ENCODE measurements at places on chromosomes 2 and 18. TPM values are rescaled to one million over a fixed set of nuclear protein-coding genes. Genes with fewer than 3 reads are reported as not detected.

DNA sequence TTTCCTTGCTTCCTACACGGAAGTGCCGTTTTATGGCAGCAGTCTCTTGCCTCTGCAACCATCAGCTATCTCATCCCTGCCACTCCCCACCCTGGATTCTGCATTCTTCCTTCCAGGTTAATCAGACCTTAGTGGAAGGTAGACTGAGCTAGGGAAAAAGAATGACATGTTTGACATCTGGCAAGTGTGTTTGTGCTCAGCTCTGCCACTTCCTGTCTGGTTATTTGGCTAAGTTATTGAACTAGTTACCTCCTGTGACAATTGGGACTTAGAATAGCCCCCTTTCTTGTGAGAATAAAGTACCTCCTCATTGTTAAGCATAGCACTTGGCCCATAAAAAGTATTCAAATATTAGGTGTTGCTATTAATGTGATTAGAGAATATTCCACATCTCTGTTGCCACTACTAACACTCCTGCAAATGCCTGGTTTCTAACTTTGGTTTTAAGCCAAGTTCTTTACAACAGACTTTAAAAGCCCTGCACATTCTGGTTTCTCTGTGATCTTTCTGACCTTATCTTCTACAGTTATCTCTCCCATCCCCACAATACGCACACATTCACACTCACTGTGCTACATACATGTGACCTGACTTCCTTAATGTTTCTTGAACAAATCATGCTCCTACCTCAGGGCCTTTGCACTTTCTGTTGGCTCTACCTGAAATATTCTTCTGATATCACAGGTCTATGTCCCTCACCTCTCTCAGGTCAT, 10.8 kb upstream of the MAPRE2 start:
- no peak for DNase-seq

IRS1 gene
- total RNA-seq = 17.0 TPM

DNA sequence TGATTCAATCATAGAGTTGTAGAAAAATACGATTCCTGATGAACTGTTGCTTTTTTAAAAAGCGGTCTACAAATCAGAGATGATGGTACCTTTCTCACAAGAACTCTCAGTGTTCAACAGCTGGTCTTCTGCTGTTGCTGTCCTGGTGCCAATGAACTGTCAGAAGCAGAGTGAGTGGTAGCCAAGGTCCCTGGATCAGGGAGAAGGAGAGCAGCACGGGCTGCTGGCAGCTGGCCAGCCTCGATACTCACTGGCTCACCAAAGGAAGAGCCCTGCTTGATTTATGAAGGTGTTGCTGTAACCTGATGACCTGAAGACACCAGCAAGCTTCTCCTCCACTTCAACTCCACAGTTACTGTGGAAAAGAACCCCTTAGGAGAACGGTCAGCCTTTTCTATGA, 300.8 kb upstream of the SOX11 start:
- no peak for DNase-seq

DNA sequence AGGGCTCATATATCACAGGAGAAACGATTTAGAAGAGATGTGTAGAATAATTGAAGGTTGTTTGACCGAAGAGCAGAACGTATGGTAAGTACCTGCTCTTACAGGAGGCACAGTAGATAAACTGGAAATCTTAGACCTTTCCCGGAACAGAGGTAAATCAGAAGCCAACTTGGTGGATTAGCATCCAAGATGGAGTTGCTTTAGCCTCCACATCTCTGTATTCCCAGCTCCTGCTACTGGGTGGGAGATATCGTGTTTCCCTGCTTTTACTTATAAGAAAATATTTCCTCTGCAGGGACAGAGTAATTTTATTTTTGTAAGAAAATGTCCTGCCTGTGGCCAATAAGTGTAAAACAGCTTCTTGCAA, 164.5 kb downstream of the SLC39A10 start:
- DNase-seq = no peak

MAP3K19 gene
- not detected for total RNA-seq

IL18R1 gene
- 18.2 TPM for total RNA-seq

- DNase-seq = no peak
Observed at GRCh38 chr18:48569139-48569914, 30.5 kb downstream of the CTIF start.

GALR1 gene
- 0.03 TPM for total RNA-seq

GRCh38 chr18:48723837-48724236, 185.0 kb downstream of the CTIF start:
- DNase-seq = no peak

GRCh38 chr2:27573452-27573851, 9.4 kb upstream of the ZNF512 start:
- no peak for DNase-seq

- no peak for DNase-seq
Observed at GRCh38 chr18:44837482-44838180, 156.9 kb downstream of the SETBP1 start.

MC4R gene
- total RNA-seq = not detected

AKAIN1 gene
- total RNA-seq = not detected
